ENCODE measurements at places on chromosomes 12 and 14.

DNA sequence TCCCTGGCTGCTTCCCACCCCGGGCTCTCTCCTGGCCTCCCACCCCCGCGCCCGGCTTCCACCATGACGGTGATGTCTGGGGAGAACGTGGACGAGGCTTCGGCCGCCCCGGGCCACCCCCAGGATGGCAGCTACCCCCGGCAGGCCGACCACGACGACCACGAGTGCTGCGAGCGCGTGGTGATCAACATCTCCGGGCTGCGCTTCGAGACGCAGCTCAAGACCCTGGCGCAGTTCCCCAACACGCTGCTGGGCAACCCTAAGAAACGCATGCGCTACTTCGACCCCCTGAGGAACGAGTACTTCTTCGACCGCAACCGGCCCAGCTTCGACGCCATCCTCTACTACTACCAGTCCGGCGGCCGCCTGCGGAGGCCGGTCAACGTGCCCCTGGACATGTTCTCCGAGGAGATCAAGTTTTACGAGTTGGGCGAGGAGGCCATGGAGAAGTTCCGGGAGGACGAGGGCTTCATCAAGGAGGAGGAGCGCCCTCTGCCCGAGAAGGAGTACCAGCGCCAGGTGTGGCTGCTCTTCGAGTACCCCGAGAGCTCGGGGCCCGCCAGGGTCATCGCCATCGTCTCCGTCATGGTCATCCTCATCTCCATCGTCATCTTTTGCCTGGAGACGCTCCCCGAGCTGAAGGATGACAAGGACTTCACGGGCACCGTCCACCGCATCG lies 1.8 kb downstream of the KCNA1 start:
- H3K27ac ChIP-seq: no peak overlapping the region
- no peaks in the 10 kb centered on the region for H3K4me1 ChIP-seq
- no peak for DNase-seq

DNA sequence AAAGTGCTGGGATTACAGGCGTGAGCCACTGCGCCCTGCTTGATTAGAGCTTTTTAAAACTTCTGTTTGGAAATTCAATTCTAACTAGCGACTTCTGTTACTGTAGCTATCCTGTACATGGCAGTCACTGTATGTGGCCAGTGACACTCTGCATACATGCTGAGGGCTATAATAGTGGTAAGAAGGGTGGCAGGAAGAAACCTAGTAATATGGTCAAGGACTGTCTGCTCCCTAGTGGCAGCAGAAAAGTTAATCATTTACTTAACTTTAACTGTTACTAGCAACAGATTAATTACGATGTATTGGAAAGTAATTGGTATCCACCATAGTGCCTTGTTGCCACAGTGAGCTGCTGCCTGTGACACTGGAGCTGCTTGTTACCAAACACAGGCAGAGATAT lies 149.0 kb downstream of the KITLG start:
- no peak overlapping the region for H3K27ac ChIP-seq
- H3K4me3 ChIP-seq: no peak overlapping the region
- no peak for DNase-seq
- H3K36me3 ChIP-seq: no peaks in the 10 kb centered on the region
- no peaks in the 10 kb centered on the region for H3K27me3 ChIP-seq
- H3K4me1 ChIP-seq: no peaks in the 10 kb centered on the region

DNA sequence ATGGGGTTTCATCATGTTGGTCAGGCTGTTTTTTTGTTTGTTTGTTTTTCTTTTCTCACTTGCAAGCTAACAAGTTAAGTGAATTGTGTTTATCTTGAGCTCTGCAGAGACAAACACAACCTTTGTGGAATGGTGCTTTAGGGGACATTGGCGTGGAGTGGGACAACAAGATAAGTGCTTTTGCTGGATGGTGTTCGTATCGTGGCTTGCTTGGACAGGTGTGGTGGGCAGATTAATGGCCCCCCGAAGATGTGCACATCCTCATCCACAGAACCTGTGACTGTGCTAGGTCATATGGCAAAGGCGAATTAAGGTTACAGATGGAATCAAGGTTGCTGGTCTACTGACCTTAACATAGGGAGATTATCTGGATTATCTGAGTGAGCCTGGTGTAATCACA lies 7.0 kb downstream of the MLXIP start:
- no peak overlapping the region for H3K27ac ChIP-seq
- H3K36me3 ChIP-seq: peaks cover 61% of the 10 kb centered on the region
- H3K4me3 ChIP-seq: no peak overlapping the region
- no peaks in the 10 kb centered on the region for H3K27me3 ChIP-seq

GRCh38 chr14:57686304-57686703 lies 179.6 kb downstream of the SLC35F4 start:
- H3K27ac ChIP-seq: no peak overlapping the region
- peaks cover 24% of the 10 kb centered on the region for H3K27me3 ChIP-seq
- H3K36me3 ChIP-seq: no peaks in the 10 kb centered on the region
- no peaks in the 10 kb centered on the region for H3K4me1 ChIP-seq

DNA sequence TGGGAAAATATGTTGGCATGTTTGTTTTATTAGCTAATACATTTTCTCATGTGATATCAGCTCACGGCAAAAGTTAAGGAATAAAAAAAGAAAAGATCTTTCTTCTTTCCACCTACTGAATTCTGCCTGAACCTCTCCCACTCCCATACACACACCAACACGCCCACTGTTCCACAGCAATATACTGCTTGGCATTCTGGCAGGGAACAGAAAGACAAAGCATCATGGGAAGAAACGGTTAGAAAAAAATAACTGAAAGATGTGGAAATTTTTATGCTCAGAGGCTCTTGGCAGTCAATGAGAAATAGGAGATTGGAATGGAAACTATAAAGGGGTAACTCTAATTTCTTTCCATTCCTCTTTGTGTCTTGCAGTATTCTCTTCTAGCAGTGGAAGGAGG lies 268.5 kb downstream of the FOXG1 start:
- H3K27ac ChIP-seq: no peak overlapping the region
- peaks cover 17% of the 10 kb centered on the region for H3K27me3 ChIP-seq

DNA sequence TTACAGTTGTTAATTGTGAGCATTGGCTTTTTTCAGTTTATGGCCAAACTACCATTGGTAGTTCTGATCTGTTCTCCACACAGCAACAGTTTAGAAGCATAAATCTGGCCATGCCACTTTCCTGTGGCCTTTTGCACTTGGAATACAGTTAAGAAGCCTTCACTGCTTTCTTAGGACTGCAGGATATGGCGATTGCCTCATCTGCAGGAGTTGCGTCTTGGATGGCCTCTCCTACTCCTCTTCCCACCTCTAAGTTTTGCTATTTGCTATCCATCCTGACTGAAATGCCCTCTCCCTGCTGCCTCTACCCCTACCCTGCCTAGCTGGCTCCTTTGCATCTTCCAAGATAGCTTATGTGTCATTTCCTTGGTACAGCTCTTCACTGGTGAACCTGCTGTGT lies 12.8 kb upstream of the BMAL2 start:
- no peak overlapping the region for H3K4me3 ChIP-seq
- no peaks in the 10 kb centered on the region for H3K27me3 ChIP-seq
- H3K36me3 ChIP-seq: peaks cover 21% of the 10 kb centered on the region
- no peak overlapping the region for H3K27ac ChIP-seq

DNA sequence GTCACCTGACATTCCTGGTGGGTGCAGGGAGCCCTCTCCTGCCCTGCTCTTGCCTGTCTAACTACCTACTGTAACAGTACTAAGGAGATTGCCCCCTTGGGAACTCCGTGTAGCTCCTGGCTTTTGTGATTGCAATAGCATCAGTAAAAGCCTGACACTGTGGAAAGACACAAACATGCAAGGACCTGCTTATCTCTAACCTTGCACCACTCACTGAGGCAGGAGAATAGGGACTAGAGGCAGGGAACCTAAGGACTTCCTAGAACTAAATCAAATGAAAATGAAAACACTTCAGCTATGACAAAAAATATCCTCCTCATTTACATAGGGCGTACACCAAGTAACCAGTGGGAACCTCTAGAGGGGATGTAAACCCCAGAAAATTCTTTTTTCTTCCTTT lies 28.5 kb downstream of the TUBA1A start:
- H3K4me3 ChIP-seq: no peak overlapping the region
- no peaks in the 10 kb centered on the region for H3K4me1 ChIP-seq
- no peaks in the 10 kb centered on the region for H3K27me3 ChIP-seq
- DNase-seq: no peak

Data from RWPE2 (cell line).